NCI-H1417 treated with DMSO at 0.1 percent for 48 hours (cell line): ENCODE measurements at places on chromosomes 11 and 22.

DNA sequence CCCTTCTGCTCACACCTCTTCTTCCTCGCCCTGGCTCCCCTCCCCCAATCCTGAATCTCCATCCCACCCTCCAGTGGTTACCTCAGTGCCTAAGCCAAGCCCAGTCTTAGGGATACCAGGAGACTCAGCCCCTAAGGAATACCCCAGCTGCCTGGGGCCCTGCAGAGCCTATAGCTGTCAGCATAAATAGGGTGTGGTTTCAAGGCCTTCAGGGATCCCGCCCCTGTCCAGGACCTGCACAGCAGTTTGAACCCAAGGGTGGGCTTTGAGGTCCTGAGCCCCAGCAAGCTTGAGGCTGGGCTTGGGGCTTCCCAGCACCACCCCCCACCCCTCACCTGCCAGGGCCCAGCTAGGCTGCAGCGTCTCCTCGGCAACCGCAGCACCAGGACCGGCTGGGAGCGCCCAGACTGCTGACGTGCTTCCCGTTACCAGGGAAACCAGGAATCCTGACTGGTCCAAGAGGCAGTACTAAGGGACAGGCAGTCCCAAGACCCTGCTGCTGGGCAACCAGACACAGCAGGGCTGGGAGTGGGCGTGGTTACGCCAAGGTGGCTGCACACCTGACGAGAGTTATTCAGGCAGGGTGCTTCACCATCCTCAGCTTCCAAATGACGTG lies 13.7 kb downstream of the APBB1 start:
- peak; percentile 58 for DNase-seq

GRCh38 chr11:95877291-95877690 lies 46.6 kb downstream of the MTMR2 start:
- DNase-seq: no peak

- DNase-seq: no peak
Measured at GRCh38 chr11:12281571-12282478, 95.5 kb upstream of the PARVA start.

DNA sequence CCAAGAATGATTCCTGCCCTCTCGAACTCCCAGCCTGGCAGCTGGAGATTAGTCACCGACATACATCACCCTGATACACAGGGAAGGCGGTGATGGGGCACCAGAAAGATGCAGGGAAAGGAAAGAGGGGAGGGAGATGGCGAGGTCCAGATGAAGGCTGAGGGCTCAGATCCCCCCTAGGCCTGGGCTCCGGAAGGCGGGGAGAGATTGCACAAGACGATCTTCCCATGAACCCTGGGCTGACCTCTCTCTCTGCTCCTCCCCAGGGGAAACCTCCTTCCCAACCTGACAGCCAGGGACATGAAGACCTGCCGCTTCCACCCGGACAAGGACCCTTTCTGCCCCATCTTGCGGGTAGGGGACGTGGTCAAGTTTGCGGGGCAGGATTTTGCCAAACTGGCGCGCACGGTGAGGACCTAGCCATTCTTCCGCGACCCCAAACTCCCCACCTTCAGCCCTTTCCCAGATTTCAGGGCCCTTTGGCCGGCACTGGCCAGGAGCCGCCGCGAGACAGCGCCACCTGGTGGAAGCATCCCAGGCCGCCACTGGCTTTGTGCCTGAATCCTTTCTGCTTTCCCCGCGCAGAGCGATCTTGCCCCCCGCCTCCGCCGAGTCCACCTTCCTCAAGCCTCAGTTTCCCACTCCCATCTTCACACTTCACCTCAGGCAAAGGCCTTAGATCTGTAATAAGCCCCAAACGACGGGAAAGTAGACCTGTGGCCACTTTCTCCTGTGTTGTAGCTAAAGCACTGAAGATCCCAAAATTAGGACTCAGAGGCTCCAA lies 11.5 kb downstream of the P2RX3 start:
- no peak for DNase-seq

DNA sequence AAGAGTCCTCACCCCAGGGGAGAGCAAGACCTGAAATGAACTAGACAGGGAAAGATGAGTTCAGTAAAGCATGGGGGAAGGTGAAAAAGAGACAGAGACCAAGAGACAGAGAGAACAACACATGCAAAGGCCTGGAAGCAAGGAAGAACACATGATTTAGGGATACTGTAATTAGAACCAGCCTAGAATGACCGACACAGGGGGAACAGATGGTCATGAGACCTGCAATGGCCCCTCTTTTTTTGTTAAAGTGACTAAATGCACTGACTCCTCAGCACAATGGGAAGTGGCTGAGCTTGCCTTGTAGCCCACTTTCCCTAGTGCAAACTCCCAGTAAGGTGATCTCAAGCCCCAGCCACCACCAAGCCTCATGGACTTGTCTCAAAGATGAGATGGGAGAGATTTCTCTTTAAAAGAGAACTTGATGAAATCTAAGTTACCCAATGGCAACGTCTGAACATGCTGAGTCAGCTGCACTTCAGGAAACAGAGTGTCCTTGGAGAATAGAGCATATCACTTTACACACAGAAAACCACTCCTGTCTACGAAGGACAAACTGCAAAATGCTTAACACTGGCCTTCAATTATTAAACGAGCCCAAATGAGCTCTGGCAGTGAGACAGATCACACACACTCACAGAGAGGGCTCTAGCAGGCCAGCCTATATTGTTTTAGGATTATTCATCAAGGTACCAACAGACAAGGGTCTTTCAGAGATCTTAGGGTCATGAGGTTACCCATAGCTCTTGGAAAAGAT lies 91.0 kb downstream of the SERGEF start:
- DNase-seq: no peak

DNA sequence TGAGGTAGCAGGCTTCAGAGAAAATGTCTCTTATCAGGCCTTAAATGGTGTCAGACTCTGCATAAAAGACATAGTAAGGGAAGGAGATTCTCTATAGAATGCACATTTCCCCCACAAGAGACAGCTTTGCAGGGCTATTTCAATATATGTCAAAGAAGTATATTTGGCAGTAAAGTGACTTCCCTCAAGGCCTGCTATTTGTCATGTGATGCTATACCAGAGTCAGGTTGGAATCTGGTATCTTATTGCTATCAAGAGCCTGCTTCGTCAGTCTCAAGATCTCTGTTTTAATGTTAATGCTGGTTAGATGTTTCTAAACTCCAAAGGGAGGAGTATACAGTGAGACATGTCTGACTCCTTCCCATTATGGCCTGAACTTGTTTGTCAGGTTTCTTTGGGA lies 40.4 kb upstream of the MTMR2 start:
- no peak for DNase-seq

- DNase-seq: no peak
Measured at GRCh38 chr22:28978158-28978557, 83.5 kb downstream of the C22orf31 start.

GRCh38 chr11:133202816-133203215 lies 329.5 kb downstream of the OPCML start:
- no peak for DNase-seq

DNA sequence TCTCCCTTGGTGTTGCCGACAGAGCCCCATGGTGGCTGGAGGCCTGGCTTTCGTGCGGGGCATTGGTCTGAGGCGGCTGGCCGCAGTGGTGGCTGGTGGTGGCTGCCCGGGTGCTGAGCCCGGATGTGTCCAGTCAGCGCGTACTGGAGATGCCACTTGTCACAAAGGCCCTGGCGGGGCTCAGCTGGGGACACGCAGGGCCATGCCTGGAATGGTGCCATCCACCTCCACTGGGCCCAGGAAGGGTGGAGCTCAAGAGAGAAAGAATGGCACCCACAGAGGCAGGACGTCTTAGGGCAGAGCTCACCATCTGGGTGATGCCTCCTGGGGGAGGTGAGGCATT lies 92.5 kb downstream of the CEP164 start:
- DNase-seq: no peak

DNA sequence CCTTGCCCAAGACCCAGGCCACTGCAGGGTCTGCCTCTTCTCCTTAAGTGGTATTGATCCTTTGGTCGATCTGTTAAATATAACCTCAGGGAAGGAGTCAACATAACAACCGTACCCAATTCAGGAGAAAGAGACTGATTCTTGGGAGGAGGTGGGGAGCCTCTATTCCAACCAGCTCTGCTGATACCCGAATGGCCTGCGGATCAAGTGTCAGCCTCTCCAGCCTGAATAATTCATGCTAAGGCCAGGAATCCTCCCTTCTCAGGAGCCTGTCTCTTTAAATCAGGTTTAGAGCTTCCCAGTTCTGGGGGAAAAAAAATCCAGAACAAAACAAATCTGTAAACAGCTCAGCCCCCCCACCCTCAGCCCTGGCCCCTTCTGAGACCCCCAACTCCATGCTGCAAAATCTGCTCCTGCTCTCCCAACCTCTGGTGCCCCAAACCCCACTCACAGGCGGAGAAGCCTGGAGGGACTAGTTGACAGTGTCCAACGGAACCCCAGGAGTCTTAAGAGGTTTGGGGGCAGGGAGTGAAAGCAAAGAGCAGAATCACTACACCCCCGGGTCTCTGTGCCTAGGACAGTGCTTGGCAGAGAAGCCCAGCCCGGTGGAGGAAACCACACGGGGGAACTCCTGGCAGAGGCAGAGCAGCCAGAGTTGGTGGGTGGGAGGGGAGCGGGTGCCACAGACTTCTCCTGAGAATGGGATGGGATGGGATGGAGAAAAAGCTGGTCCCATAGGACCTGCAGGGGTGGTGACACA lies 863 bp upstream of the TPBGL start:
- no peak for DNase-seq
